ENCODE measurements at places on chromosomes 3 and 15.

DNA sequence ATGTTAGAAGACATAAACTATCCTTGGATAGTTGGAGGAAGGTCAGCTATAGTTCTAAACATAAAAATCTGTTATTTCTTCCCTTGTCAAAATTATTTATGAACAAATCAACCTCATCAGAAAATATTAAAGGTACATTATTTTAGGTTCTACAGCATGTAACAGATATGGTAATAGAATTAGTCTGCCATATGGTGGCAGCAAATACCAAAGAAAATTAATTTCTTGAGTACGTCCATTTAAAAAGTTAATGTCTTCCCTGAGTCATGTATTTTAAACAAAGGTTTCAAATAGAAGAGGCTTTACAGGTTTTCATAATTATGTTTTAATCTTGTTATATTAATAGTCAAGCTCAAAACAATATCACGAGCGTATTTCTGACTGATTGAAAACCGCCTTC is 17.9 kb upstream of the ANKRD28 start:
- no peak for DNase-seq

- DNase-seq: no peak
Observed at GRCh38 chr3:78204977-78205376, 1165.1 kb downstream of the ROBO2 start.

- no peak for DNase-seq
Observed at GRCh38 chr3:147618691-147619090, 209.5 kb downstream of the ZIC1 start.

- no peak for DNase-seq
Observed at GRCh38 chr3:32424581-32425250, 33.1 kb downstream of the CMTM7 start.

DNA sequence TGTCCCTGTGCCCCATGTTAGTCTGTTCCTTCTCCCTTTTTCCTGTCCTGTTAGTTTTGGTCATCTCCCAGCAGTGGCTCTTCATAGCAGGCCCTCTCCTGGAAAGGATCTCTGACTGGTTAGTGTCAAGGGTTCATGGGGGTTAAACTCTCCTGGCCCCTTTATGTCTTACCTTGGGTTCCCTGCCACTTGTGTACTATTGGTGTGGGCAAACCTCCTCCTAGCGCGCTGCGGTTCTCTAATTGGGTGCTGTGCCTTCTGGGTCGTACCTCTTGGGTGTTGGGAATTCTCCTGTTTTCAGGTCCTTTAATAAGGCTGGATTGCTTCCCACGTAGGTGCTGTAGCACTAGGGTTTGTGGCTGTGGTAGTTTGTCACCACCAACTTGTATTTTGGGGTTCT is 18.8 kb downstream of the GMPS start:
- no peak for DNase-seq

DNA sequence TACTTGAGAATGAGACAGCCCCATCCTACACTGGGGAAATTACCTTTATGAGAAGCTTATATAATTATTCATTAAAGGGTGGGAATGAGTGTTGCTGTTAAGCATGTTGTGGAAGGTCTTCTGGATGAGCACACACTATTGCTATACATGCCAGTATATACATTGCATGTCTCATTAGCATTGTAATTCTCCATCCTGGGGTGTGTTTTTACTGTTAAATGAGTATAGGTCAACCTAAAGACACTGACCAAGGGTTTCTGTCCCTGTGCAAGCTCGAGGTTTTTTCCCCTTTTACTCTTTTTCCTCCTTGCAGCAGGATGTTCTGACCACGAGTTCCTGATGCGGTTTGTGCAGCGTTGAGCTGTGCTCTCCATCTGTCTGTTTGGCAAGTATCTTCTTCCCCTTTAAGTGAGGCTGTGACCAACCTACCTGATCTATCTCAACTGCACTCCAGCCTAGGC is 7.2 kb upstream of the IVD start:
- DNase-seq: no peak

DNA sequence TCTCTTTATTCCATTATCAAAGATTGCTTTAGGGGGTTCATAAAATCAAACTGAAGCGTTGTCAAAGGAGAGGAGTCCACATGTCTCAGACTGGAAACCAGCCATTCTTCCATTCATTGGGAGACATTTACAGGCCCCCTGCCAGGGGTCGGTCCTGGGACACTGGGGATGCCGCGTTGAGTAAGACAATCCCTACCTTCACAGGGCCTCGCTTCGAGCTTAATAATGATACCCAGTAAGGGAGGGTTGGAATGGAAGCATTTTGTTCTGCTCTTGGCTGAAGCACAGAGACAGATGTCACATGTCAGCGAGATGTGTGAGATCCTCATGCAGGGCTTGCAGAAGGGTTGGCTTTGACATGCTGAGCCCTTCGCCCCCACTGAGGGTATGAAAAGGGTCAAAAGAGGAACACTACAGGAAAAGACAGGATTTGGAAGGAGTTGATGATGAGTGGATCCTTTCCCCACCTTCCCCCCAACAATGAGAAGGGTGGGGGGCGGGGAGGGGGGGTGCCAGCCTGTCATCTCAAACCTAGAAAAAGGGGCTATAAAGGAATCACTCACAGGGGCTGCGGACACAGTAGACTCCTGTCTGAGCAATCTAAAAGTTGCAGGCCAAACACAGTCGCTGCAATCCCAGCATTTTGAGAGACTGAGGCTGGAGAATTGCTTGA is 25.6 kb upstream of the ARL8B start:
- DNase-seq: no peak

DNA sequence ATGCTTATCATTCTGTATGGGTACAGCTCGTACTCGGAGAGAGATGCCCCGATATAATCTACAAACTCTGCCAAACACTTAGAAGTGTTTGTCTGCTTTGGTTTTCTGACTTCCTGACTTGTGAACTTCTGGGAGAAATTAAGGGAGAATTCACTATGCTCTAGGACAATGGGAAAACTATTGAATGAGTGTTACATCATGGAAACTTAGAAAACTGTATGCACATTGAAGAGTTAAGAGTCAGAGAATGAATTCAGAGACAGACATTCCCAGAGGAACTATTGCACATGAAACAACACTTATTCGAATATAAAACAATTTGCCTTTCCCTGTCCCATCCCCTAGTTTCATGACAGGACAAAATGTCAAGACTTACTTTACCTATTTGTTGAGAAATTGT is 57.8 kb downstream of the DTWD1 start:
- DNase-seq: no peak

DNA sequence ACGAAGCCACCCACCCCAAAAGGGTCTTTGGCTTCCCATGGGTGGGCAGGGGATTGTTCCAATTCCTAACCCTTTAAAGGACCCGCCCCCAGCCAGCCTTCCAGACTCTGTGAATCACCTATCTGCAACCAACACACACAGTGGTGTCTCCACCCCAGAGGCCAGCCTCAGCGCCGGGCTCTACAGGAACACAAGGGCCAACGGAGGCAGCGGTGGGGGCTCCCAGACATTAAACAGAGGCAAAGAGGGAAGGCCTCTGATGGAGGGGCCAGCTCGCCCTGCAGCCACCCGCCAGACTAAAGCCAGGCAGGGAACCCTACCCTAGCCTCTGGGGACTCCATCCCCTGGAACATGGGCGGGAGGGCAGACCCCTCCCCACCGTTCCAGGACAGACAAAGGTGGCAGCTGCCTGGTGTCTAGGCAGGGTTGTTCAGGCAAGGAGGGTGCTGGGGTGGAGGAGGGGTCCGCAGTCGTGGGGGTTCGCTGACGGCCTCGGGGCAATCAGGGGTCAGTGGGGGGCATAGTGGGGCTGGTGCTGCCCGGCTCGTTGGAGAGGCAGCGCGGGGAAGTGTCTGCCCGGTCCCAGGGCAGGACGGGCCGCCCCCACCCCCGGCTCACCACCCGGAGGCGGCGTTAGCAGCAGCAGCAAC is 448 bp downstream of the SHISA5 start:
- DNase-seq: no peak

DNA sequence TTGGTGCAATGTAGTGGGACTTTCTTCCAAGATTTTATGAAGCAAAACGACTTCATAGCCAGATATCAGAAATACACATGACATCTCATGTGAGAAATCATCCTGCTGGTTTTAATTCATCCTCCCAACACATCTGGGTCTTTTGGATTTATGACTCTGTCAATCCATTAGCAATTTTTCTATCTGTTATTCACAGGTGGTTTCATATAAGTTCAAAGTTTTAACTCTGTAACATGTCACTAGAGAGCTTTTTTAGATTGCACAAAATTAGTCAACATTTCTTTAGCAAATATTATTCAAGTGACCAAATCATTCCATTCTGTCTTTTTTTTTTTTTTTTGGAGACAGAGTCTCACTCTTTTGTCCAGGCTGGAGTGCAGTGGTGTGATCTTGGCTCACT is 30.4 kb downstream of the SQOR start:
- no peak for DNase-seq

DNA sequence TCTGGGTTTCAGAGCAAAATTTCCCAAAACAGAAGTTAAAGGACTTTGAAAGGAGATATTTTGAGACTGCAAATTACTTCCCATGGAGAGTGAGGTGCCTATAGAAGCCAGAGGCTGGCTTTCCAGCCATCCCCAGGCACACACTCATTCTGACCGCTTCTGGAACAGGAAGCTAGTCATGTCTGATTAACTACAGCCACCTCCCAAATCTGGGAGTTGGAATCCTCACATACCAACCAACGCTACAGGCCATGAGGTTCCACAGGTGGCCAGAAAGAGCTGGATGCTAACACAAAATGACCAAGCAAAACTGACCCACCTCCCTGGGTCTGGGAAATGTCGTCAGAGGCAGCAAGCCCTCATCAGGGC is 87.2 kb downstream of the SNRK start:
- no peak for DNase-seq

DNA sequence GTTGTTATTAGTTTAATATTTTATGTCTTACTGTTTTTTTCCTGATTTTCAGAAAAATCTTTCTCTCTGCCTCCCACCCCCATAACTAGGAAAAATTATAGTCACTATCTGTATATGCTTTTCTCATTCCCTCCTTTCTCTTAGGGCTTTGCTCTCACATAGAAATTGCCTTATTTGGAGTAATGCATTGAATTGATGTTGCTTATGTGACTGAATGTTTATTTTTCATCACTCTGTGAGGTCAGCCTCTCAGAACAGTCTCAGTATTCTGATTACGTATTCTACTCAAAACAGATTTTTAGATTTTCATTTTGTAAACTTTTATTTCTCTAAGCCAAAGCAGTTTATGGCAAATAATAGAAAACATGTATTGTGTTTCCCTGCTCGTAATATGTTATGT is 121.0 kb downstream of the SLMAP start:
- no peak for DNase-seq

DNA sequence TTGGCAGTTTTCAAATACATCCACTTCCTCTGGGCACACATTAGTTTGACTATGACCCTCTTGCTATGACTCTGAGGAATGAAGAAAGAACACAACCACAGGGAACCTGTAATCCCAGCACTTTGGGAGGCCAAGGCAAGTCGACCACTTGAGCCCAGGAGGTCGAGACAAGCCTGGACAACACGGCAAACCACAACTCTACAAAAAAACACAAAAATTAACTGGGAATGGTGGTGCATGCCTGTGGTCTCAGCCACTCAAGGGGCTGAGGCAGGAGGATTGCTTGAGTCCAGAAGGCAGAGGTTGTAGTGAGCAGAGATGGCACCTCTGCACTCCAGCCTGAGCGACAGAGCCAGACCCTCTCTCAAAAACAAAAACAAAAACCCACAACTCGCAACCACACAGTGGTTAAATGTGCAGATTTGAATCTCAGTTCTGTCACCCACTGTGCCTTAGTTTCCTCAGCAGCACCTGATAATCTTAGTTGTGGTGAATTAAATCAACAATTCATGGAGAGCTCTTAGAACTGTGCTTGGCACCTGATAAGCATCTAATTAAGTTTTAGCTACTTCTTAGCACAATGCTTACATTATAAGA is 65.7 kb downstream of the MYLK start:
- DNase-seq: no peak

DNA sequence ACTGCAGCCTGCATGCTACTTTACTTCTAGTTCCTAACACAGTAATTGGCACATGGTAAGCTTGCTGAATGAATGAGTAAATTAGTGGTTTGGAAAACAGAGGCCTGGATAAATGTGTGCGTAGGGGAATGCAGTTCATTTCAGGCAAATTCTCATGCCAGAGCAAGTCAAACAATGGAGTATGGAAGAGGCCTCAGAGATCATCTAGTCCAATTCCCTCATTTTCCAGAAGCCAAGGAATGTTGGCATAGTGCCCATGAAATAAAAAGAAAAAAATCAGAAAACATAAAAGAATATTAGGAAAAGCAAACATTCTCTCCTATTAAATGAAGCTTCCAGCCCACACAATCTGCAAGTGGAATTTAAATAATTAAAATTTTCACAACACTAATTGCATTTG is 92.4 kb downstream of the MB21D2 start:
- DNase-seq: no peak

DNA sequence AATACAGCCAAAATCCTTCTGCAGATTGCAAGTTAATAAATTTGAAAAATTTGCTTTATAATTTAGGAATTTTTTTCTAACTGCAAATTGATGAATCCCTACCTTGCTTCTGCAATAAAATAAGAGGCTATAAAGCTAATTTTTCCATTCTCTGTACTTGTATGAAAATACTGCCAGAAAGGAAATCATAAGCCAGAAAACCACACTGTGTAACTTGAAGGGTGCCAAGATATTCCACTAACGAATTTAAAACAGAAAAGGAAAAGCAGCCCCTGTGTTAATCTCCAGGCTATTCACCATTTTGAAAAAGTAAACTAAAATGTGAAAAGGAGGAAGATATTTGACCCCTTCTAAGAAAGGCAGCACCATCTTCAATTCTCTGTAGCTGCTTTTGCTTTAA is 557.9 kb upstream of the ZNF385D start:
- DNase-seq: no peak

- no peak for DNase-seq
Observed at GRCh38 chr3:31567036-31567435, 34.3 kb downstream of the STT3B start.

DNA sequence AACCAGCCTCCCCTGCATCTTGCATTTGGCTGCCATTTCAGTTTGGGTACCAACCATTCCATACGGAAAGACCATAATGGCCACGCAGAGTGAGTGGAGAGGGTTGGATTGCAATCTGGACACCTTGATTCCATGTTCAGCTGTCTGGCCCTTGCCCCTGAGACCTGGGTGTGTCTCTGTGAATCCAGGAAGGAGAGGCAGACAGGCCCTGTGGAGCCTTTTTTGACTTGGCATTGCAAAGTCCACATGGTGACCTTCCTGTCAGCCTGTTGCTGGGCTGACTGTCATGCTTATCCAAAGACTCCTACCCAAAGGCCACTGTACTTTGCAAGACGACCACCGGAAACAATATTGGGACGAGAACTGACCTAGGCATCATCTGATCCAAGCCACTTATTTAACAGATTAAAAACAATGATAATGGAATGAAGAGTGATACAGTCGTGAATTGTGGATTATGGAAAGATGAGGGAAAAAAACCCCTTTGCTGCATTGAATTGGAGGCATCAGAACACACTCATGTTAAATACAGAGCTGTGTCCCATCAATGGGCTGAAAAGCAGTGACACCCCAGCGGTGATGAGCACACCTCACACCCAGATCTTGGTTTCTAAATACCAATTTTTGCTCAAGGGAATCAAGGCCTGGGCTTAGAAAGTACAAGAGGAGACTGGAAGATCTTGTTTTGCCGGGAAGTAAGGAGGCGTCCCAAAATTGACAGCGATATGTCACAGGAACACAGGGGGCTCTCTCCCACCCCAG is 86.0 kb downstream of the LRRK1 start:
- DNase-seq: no peak

Data from GM06990 (cell line).